ENCODE measurements at places on chromosomes 1 and 21.

- peak; percentile 70 for ATAC-seq
Observed at GRCh38 chr1:202105571-202106339, 17.0 kb upstream of the GPR37L1 start.

DNA sequence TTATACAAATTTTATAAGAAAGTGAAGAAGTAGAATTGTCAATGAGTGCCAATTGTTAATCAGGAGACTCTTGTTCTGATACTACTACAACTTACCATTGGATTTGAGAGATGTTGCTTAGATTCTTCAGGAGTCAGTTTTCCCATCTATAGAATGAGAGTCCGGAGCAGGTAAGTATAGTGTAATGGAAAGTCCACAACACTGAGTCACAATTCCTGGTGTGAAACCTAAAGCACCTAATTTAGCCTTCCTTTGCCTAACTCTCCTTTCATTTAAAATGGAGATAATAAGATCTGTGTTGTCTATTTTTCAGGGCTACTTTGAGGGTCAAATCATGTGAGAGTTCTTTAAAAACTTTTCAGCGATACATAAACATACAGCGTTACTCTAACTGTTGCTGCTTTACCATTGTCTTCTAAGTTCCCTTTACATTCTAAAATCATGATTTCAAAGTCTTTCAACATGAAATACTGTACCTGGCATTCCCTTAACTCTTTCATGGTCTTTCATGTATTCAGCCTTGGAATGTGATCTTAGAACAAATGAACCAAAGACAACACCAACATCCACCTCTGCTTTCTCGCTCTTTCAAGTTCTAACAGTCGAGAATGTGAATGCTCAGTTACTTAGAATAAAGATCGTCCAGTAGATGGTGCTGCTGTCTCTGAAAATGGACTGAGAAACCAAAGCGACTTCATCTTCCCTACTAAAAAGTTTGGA, 90.9 kb downstream of the SLC30A10 start:
- peak; percentile 55 for ATAC-seq

GRCh38 chr21:46093668-46094400, 4.1 kb upstream of the COL6A2 start:
- ATAC-seq: no peak

DNA sequence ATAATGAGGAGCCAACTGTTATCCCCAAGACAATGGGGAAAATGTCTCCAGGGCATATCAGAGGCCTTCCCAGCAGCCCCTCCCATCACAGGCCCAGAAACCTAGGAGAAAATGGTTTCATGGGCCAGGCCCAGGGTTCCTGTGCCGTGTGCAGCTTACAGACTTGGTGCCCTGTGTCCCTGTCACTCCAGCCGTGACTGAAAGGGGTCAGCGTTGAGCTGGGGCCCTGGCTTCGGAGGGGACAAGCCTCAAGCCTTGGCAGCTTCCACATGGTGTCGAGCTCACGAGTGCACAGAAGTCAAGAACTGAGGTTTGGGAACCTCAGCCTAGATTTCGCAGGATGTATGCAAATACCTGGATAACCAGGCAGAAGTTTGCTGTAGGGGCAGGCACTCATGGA, 18.1 kb downstream of the SIPA1L2 start:
- no peak for ATAC-seq

- no peak for ATAC-seq
Observed at GRCh38 chr1:165487921-165488320, 43.0 kb upstream of the RXRG start.

GRCh38 chr1:8394456-8395321, 76.8 kb downstream of the SLC45A1 start:
- no peak for ATAC-seq

DNA sequence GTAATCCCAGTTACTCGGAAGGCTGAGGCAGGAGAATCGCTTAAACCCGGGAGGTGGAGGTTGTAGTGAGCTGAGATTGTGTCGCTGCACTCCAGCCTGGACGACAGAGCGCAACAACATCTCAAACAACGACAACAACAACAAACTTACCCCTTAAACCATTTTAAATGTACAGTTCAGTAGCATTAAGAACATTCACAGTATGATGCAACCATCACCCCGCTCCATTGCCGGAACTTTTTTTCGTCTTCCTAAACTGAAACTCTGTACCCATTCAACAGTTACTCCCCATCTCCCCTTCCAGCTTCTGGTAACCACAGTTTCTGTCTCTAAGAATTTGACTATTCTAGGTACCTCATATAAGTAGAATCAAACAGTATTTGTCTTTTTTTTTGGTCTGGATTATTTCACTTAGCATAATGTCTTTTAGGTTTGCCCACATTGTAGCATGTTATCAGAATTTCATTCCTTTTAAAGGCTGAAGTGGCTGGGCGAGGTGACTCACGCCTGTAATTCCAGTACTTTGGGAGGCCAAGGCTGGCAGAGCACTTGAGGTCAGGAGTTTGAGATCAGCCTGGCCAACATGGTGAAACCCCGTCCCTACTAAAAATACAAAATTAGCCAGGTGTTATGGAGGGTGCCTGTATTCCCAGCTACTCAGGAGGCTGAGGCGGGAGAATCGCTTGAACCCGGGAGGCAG, 19.6 kb downstream of the CA6 start:
- ATAC-seq: no peak

GRCh38 chr1:206682111-206682510, 2.6 kb upstream of the MAPKAPK2 start:
- ATAC-seq: no peak

GRCh38 chr1:161905269-161905884, 118.3 kb downstream of the OLFML2B start:
- peak; percentile 73 for ATAC-seq

DNA sequence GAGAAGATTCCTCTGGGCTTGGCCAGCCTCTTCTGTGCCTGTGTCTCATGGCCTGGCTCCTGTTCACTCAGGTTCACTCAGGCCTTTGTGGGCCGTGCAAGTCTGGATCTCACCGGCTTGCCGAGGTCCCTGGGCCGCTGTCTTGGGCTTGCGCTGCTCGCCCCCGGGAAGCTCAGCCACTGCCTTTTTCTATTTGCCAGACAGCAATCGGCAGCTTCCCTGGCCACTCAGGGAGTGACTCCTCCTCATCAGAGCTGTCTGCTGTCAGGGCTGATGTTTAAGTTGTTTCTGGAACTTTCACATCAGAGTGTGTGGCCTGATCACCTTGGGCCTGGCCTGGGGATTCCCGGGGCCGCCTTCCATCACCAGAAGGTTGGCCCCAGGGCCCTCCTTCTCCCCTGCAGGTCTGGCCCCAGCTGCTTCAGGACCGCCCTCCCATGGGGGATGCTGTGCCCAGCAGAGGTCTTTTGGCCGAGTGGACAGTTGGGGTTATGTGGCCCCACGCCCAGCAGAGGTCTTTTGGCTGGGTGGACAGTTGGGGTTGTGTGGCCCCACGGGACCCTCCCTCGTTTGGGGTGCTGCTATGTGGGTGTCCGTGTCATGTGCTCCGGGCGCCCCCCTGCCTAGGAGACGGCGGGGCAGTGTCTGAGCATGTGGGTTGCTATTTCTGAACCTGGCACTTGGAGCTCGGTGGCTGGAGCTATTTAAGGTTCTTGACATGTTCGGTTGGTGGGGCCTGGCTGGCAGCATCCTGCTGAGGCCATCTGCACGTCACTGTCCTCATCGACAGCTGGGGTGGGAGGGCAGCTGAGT, 12.5 kb downstream of the SLX9 start:
- ATAC-seq: no peak

DNA sequence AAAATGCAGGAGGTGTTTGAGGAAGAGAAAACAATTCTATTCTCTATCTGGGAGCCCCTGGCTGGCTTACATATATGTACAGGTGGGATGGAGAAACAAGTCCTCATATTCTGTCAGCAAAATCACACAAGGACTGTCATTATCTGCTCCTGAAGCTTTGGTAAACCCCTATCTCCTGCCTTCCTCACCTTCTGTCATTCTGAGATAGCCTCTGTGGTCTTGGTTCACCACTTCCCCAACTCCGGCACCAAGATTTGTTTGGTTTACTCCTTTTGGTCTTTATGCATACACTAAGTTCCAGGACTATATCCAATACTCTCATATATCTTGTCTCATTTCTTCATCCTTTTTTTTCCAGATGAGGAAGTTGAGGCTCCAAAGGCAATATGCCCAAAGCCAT, 551.1 kb downstream of the PLPP3 start:
- no peak for ATAC-seq

Data from esophagus mucosa (tissue), 1 donor.